ENCODE measurements at places on chromosomes 6 and 20.
A peak's percentile ranks its signal among the peaks of the same experiment; 100 is the strongest.

GRCh38 chr20:54194724-54195438 lies 13.0 kb upstream of the PFDN4 start:
- peak; percentile 92 for DNase-seq

- no peak for DNase-seq
Observed at GRCh38 chr6:140867336-140867735, 1265.4 kb upstream of the GJE1 start.

DNA sequence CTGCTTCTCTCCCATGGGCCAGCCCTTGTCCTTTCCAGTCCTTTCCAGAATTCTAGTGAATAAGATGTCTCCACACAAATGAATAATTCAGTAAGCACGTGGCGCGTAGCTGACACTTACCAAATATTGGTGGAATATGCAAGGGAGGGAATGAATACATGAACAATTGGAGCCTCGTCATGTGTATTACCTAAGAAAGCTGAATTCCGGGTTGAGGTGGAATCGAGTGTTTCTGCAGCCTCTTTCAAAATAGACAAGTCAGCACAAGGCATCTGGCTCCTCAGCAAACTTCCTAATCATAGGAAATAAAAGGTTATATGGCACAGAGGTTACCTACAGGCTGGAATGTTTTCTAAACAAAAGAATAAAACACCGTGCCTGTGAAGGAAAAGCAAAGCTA lies 47.0 kb upstream of the NT5E start:
- DNase-seq: no peak

- no peak for DNase-seq
Observed at GRCh38 chr6:161268531-161269210, 5.2 kb downstream of the AGPAT4 start.

- DNase-seq: no peak
Observed at GRCh38 chr6:41692730-41693129, 42.7 kb downstream of the TFEB start.

DNA sequence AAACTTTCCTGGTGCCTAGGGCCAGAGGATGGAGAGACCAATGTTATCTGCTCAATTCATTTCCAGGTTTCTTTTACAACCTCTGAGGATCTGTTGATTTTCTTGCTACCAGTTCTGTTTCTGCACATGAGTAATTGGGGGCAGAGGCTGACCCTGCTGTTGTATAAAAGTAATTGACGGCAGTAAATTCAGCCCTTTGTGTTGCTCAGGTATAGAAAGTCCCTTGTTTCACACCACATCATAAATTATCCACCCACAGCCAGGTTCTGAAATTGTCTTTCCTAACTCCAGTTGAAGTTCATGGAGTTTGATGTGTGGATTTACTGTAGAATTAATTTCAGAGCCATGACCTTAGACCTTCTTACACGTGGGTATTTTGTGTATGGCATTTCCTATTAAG lies 107.4 kb upstream of the GRIK2 start:
- no peak for DNase-seq

DNA sequence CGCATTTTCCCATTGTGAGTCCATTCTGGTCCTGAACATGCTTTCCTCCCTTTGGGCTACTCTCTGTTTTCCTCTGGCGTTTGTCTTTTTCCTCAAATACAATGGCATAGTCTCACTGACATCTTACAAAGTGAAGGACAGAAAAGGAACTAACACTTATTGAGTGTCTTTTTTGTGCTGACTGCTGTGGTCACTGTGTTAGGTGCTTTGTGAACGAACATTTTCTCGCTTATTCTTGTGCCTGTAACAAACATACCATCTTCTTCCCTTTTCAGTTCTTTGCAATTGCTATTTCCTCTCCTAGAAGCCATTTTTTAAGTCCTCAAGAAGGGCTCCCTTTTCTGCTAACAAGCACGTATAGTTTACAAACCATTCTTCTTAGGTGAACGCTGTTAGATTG lies 15.4 kb downstream of the FIG4 start:
- no peak for DNase-seq

- DNase-seq: no peak
Observed at GRCh38 chr6:21051777-21052176, 517.5 kb downstream of the CDKAL1 start.

- DNase-seq: no peak
Observed at GRCh38 chr6:24566020-24566767, 71.4 kb downstream of the ALDH5A1 start.

GRCh38 chr6:49909563-49909962 lies 43.2 kb upstream of the CRISP1 start:
- no peak for DNase-seq

GRCh38 chr6:159053781-159054398 lies 9.1 kb upstream of the TAGAP start:
- no peak for DNase-seq

GRCh38 chr20:19022118-19022575 lies 190.3 kb upstream of the SLC24A3 start:
- DNase-seq: no peak

GRCh38 chr20:1846341-1846740 lies 48.9 kb upstream of the SIRPA start:
- DNase-seq: no peak

- DNase-seq: no peak
Observed at GRCh38 chr6:12403947-12404647, 113.9 kb downstream of the EDN1 start.

DNA sequence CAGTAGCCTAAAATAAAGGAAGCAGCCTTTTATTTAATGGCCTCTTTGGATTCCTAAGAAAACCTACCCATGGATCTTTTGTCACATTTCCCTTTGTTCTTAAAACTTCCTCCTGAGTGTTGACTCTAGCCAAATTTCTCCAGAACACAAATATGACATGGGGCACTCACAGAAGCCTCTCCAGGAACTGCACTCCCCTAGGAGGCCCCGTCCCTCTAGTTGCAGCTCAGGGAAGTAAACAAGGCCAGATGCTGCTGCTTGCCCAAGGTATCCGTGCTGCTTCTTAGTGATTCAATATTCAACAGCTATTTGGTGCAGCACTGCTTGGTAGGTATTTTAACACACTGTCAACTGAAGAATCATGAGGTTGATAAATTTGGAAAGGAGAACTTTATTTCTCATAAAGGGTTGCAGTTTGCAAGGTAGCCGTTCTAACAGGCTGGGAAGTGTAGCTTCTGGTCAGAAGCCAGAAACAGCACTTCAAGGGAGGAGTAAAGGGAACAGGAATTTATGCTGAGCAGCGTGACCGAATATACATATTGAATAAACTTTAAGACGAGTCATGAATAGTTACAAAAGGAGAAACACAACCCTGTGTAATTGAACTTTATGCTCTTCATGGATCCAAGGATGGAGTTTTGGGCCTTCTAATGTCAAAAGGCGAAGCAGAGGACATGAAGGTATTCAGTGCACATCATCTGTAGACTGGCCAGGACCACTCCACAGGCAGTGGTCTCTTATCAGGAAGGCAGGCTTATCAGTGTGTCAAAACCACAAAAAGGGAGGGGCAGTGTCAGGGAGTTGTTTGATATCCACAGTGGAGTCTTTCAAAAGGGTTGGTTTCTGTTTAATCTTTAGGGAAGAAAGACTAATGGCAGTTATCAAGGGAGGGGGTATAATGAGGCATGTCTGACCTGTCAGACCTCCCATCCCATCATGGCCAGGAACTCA lies 63.3 kb downstream of the CD24 start:
- DNase-seq: peak; percentile 21

GRCh38 chr20:20695250-20695816 lies 17.1 kb downstream of the RALGAPA2 start:
- DNase-seq: no peak

GRCh38 chr6:24205020-24205492 lies 79.0 kb downstream of the NRSN1 start:
- peak; percentile 35 for DNase-seq

- no peak for DNase-seq
Observed at GRCh38 chr20:22575087-22575721, 9.2 kb downstream of the FOXA2 start.

- DNase-seq: peak; percentile 79
Observed at GRCh38 chr6:89352278-89353117, at the start of gene UBE2J1. Gene UBE2J1 (minus strand): TSS chr6:89352722. CDS start chr6:89352569, 153 bp downstream.

- DNase-seq: peak; percentile 6
Observed at GRCh38 chr6:167270499-167271311, 20.4 kb upstream of the UNC93A start.

DNA sequence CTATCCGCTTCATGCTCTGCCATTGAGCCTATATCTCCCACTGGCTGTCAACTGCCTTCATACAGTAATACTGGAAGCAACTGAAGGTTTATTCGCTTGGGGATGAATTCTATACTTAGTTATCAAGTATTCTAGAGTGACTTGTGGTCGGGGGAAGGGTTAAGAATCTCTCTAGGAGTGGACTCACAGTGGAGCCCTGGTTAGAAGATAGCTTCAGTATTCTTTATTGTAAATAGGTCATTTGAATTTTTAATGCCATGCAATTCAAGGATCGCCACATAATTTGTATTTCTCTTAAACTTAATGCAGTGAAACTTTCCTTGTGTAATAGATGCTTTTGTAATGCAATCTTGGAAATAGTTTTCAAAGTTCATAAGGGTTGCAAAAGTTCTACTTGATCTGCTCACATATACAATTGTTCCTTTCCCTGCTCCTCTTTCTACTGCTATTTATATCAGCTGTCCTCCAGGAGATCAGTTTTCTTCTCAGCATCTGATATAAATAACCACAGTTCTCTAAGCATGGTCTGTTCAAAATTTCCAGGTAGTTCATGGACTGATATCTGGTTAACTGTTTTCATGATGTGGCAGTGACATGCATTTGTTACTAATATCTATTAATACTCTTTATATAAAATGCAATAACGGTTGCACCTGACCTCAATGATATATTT lies 120.3 kb downstream of the KCNQ5 start:
- no peak for DNase-seq

DNA sequence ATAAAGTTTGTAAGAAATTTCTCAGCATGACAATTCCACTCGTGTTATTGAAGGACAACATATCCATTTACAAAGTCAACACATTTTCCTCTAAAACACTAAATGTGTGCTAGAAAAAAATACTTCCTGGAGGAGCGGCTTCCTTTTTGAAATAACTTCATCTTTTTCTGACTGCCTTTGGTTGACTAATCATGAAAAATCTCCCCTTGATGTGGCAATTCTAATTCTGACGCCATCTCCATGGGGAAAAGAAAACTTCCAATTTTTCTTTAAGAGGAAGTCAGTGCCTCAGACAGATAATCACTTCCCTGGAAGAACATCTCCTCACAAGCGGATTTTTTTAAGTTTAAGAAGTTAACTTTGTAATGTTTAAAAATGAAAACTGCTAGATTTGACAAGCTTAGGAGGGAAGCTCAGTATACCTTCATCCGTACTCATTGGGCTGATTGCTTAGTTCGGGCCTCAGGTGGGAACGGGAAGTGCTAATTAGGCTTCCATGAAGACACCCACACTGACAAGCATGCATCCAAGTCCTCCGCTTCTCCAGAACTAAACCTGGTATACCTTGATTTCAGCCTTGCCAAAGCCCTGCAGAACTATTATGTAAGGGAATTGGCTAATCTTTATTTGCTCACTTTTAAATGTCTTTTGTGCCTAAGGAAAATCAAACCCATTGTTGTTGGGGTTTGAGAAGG lies 35.1 kb upstream of the DUSP22 start:
- no peak for DNase-seq

- DNase-seq: no peak
Observed at GRCh38 chr20:61252601-61253263, 671 bp downstream of the CDH4 start.

- DNase-seq: no peak
Observed at GRCh38 chr6:129100164-129100563, 217.2 kb downstream of the LAMA2 start.

- DNase-seq: no peak
Observed at GRCh38 chr20:60862601-60863000, 389.5 kb upstream of the CDH4 start.

GRCh38 chr20:2585811-2586210 lies 49.4 kb downstream of the TMC2 start:
- DNase-seq: peak; percentile 44

- DNase-seq: no peak
Observed at GRCh38 chr6:12115001-12115400, 102.9 kb downstream of the HIVEP1 start.

DNA sequence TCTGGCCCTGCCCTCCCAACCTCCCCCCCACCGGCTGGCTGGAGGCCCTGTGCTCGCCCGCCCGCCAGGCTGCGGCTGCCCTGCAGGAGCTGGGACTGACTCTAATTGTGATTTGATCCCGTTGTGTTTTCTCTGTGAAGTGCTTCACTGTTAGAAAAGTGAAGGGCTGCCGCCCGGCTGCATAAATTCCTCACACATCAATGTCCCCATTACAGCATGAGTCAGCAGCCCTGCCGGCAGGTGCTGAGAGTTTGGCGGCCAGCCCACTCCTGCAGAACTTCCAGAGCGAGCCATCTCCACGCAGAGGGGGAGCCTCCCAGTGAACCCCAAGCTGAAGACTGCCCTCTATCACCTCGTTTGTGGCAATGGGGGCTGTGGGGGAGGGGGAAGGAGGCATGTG lies 137.9 kb downstream of the DLL1 start:
- DNase-seq: peak; percentile 83

DNA sequence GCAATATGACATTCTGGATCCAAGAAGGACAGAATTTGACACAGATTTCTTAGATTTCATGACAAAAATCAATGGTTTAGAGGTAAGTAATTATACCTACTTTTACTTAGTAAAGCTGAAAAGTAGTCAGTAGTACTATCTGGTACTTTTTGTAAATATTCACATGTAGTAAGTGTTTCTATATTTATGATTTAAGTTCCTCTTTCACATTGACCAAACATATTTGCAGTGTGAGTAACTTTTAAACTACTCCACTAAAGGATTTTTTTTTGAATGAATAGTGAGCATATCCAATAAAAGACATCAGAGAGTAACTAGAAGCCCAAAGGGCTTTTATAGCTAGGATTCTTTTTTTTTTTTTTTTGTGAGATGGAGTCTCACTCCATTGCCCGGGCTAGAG lies 60.8 kb downstream of the DNAH8 start:
- no peak for DNase-seq

DNA sequence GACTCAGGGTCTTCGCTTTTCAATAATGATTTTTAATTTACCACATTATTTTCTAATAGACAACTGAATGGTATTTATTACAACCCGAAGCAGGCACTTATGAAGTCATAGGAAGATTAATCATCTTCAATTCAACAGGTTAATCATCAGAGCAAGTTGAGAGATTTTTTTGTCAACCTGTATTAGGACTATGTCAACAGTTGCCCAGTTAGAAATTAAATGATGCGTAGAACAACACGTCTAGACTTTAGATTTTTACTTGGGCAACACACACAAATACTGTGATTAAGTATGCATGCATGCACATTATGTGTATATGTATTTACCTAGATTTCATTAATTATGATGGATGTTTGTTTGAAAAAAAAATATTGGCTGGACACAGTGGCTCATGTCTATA lies 4.3 kb downstream of the ILRUN start:
- no peak for DNase-seq

- DNase-seq: no peak
Observed at GRCh38 chr20:8400486-8400885, 268.4 kb downstream of the PLCB1 start.

DNA sequence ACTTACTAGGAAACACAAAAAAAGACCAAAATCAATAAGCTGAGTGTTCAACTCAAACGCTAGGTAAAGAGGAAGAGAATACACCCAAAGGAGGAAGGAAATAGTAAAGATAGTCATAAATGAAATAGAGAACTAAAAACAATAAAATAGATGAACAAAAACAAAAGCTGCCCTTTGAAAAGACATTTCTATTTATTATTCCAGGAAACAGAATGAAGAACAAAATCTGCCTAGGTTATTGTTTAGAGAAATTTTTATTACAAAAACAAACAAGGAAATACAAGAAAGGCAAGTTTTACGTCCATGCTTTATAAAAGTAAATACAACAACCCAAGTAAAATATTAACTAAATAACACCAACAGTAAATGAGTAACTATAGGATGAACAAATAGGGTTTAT lies 20.1 kb downstream of the HLA-DMB start:
- DNase-seq: no peak

All from SW480 (cell line).